ENCODE measurements at places on chromosomes 13 and 19. TPM values are rescaled to one million over a fixed set of nuclear protein-coding genes. Genes with fewer than 3 reads are reported as not detected.
A peak's percentile ranks its signal among the peaks of the same experiment; 100 is the strongest.

Gene LILRB2
- not detected for total RNA-seq

DNA sequence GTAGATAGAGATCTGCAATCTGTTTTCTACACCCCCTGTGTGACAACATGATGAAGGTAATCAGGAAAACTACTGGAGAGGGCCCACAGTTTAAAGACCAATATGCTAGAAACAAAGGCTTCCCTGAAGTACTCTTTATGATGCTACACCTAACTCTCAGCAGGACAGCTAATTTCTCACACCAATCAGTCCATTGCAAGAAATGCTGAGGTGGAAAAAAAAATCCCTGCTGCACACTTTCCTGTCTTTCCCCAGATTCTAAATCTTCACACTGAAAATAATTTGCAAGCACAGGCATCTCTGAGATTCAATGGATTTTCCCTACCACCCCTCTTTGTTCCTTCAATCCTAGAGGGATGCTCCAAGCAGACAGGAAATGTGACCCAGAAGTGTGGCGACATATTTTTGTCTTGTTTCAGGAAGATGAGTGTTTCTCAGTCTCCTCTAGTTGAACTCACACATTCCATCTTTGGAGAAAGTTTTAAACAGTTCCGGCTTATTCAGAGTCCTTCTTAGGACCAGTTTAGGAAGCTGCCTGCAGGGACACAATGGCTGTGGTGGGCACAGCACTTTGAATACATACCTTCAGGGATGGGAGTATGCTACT lies 671.6 kb downstream of the DIAPH3 start:
- DNase-seq, result no peak

GRCh38 chr19:55495646-55496349 lies 7.6 kb downstream of the SSC5D start:
- DNase-seq, result no peak

Gene KCNK6
- 8.4 TPM for total RNA-seq

GRCh38 chr13:70353096-70353495 lies 244.8 kb upstream of the KLHL1 start:
- DNase-seq, result no peak

DNA sequence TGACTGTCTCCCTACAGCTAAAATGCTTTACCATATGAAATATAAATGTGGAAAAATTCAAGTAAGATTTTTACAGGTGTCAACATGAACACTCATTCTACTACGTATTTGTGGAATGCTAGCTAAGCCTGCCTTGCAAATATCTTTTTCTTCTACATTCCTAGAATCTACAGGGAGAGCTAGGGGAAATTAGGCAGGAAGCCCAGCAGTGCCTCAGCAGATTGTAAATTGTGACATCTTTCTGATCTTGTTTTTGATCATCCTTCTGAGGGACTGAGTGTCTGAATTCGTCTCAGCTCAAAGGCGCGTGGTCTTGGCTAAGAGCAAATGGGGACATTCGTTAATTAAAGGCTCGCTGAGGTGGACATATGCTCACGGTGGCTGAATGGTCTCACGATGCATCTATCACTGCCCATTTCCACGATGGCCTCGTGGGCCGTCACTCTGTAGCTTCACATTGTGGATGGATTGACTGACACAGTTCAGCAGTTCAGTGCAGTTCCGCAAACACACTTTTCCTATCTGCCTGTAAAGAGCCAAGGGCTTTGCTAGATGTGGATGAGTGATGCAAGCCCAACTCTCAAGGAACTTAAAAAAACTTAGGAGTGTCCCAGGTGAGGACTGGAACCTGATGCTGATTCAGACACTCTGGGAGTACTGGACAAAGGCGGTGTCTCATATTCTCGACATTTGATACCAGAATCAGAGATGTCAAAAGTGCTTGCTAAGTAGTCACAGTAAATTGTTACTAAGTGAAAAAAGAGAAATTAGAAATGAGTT lies 562.5 kb downstream of the EFNB2 start:
- DNase-seq, result peak; percentile 38

GRCh38 chr13:34310539-34310938 lies 492.6 kb downstream of the RFC3 start:
- DNase-seq, result no peak

DNA sequence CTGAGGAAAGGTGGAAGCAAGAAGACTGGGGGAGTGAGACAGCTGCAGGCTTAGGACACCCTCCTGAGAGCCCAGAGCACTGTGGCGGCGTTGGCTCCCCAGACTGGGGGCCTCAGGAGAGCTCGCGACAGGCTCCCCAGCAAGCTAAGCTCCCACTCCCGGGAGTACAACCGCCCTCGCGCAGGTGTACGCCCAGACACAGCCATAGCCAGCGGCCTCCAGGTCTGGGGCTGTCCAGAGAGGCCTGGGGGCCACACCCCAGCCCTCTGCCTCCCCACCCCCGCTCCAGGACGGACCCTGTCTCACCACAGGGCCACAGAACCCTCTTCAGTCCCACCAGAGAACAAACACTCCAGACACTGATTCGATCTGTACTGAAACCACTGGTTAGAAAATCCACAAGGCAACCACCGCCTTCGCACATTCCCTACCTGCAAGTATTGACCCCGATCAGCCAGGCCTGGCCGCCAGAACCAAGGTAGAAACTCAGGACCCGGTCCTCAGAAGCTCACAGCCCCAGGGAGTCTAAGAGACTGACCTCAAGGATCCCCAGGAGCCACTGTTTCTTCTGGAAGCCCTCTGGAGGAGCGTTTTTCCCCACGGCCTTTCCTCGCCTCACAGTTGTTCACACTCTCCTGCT lies 16.3 kb downstream of the ZIC5 start:
- DNase-seq, result no peak

Gene SULT2A1
- not detected for total RNA-seq

Gene PSG3
- 0.50 TPM for total RNA-seq

DNA sequence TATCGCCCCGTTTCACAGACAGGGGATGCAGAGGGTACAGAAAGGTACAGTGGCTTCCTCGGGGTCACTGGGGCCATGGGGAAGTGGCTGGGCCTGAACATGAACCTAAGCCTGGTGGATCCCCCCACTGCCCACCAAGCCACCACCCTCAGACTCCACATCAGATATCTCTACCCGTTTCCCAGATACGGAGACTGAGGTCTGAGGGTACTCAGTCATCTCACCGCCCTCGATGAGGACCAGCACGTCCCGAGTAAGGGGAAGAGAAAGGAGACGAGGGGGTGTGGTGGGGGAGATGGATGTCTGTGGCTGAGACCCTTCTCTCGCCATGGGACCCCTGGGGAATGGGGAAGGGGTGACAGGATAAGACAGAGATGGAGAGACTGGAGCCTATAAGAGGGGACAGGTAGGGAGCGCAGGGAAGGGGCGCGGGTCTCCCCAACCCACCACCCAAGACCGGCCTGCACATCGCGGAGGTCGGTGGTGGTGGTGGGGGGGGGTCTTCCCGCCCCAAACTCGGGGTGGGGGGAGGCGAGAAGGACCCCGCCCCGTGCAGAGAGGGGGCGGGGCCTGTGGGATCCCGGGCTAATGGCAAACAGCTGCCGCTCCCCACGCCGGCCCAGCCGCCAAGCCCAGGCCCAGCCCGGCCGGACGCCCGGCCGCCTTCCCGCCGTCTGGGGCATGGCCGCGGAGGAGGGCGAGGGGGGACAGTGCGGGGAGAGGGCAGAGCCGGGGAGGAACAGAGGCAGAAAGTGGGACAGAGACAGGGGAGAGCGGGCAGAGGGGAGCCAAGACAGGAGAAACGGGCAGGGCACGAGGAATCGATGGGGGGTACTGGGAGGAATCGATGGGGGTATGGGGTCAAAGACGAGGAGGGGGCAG lies 698 bp downstream of the KANK2 start:
- no peak for DNase-seq

Gene FGF9
- 0.52 TPM for total RNA-seq

GRCh38 chr19:44072543-44073401 lies 813 bp downstream of the ZNF284 start:
- peak; percentile 6 for DNase-seq

Gene RASAL3
- 0.17 TPM for total RNA-seq
